ENCODE measurements at places on chromosomes 11 and 22.

DNA sequence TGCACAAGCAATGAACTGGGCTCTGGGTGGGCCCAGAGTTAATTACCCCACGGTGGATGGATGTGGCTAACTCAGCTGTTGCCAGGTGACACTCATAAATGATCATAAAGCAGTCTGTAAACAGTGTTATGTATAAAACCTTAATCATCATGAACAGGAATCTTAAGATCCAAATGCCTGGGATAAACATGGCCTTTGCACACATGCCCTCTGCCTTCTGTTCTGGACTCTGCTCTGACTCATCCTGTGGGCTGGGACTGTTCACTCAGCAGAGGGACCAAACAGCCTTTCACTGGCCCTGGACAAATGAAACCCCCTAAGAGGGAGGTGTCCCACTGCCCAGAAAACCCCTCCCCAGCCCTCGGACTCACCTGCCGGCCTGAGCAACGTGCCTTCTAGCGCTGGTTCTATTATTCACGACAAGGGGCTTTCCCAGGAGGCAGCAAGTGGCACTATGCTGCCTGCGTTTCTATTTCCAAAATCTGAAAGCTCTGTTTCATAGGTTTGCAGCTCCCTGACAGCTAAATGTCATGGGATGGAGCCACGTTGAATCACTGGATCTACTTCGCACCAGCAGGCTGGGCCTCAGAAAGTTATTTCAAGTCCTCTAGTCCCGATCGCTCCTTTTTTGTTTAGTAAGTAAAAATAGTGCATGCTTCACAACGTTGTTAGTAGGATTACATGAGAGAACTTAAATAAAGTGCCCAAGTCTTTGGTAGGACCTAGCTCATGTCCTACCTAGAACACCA is 53.0 kb downstream of the LARGE1 start:
- DNase-seq = no peak

DNA sequence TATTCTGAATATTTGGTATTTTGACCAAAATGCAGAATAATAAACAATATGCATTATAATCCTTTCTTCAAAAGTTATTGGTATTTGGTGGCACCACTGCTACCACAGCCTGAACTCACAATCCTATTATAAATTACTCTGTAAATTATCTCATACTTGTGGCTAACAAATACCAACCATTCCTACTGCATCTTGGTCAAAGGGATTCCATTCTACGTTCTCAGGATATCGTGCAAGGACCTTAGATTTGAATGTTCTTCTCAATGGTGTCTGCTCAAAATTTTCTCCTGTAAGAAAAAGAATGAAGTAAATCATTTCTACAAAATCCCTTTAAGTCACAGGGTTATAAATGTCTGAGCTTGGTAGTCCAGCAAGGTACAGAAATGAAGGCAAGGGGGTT is 58.7 kb downstream of the DENND5A start:
- no peak for DNase-seq

DNA sequence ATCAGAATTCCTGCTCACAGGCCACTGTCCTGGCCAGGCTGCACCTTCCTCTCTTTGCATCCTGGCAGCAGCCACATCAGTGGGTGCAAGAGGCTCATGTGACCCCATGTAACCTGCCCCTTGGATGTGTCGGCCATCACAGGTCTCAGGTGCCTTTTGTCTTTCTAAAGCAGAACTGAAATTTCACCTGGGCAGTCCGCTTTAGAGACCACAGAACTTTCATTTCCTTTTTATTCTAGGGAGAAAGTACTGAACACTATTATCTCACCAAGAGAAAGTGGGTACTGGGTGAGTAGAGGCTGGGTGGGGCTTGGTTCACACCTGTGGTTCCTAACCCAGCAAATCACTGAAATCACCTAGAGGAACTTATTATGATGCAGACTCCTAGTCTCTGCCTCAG is 51.7 kb upstream of the NUP160 start:
- no peak for DNase-seq

DNA sequence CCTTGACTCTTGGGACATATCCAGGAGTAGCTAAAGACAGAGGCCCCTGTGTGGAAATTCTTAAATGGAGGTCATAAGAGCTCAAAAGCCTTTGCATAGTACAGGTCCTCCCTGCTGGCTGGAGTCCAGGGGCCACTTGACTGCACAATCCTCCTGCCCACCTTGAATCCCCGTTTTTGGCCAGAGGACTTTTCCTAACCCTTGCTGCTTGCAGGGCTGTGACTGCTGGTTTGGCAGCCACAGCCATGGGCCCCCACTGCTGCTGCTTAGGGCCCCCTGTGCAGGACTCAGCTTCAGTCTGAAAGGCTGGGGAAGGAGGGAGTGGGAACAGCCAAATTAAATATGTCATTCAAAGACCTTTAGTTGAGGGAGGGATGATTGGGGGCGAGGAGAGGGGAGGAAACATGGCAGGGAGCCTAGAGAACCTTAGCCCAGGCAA is 33.4 kb downstream of the ARHGAP1 start:
- no peak for DNase-seq

DNA sequence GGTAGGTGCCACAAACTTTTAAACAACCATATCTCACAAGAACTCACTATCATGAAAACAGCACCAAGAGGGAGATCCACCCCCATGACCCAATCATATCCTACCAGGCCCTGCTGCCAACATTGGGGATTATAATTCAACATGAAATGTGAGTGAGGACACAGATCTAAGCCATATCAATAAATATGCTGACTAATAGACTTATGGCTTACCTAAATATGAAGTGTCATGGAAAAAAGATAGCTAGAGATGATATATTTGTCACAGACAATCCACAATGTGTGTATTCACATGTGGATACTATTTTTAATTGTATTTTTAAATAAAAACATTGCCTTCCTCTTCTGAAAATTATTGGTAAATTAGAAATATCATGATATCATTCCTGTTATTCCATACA is 38.2 kb upstream of the RAB38 start:
- DNase-seq = no peak

DNA sequence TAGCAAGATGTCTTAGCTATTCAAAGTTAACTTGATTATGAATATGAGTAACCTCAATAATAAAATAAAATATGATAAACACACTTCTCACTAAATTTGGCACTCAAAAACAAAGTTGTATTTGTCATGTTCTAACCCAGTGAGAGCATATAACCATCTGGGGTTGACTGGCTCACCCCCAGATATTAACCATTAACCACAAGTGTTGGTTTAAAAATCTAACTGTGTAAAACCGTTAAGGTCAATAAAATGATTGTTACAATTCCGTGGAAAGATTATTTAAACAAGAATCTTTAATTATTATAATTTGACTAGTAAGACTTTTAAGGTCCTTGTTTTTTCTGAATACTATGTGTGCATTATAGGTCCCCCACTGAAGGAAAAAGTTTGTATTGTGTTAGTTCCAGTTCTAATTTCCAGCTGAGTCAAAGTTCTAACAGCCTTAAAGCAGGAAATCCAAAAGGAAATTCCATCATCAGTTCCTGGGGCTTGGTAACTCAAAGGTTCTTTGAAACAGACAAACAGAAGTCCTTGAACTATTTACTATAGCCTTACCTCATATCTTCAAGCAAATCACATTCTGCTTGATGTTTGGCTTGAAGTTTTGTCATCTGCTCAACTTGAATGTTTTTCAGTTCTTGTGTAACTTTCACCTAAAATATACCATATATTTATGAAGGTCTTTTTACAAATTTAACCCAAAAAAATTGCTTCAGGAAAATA is 2.5 kb downstream of the FCHSD2 start:
- DNase-seq = no peak

DNA sequence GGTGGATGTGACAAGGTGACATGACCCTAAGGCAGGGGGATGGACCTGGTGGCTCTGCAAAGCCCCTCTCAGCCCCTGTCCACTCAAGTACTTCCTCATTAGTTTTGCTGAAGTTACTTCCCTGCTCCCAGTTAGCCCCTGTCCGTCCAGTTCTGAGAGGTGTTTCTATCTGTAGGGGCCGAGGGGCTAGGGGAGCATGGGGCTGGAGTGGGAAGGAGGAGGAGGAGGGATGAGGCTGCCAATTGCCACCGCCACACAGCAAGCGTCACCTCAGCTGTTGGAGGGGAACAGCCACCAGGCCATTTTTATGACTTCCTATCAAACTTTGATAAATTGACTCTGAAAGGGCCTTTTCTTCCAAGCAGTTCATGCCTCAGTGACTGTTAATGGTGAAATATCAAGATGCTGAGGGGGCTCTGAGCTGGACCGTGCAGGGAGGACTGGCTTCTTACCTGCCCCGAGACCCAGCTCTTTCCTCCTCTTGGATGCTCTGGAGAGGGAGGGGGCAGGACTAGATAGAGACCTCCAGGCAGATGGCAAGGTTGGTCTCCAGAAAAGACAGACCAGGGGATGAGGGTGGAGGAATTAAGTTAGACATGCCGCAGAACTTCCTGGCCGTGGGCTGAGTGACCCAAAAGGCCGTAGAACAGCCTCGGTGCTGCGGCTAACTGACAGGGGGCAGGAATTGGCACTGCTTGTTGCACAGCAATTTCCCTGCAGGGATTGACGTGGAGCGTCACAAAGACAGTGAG is 137.0 kb downstream of the ST3GAL4 start:
- DNase-seq = no peak

Data from stimulated activated CD8-positive, alpha-beta memory T cell treated with anti-CD3 and anti-CD28 coated beads, Interleukin-15, amount 100 ng/mL, for 4 hours (primary cell).